COLO829 (cell line): ENCODE measurements at places on chromosomes 3 and 15.

GRCh38 chr3:7328339-7328738 is 467.4 kb downstream of the GRM7 start:
- no peak for DNase-seq

DNA sequence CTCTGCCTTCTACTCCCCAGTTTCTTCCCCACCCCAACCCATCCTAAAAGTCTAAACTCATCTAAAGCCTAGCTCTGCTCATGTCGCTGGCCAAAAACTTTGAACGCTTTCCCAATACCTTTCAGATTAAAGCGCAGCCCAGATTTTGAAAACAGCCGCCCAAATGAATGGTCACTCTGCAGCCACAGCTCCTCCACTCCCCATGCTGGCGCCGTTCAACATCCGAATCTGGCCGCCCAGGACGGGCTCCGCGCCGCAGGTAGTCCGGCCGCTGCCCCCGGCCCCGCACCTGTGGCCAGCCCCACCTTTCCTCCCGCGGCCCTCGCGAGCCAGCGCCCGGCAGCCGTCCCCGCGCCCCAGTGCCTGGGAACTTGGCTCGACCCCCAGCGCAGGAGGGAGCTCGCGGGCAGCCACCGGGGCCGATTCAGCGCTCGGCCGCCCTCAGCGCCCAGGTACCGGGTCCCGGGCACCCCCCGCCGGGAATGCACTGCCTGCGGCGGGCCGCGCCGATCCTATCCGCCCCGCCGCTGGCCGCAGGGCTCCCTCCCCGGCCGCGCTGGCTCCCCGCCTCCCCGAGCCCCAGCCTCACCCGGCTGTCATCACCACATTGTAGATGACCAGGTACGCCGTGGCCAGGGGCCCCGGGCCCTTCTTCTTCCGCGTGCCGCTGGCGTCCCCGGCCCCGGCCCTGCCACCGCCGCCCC is 417 bp downstream of the HACD2 start:
- no peak for DNase-seq

GRCh38 chr3:117868766-117869165 is 1159.2 kb downstream of the TUSC7 start:
- no peak for DNase-seq

DNA sequence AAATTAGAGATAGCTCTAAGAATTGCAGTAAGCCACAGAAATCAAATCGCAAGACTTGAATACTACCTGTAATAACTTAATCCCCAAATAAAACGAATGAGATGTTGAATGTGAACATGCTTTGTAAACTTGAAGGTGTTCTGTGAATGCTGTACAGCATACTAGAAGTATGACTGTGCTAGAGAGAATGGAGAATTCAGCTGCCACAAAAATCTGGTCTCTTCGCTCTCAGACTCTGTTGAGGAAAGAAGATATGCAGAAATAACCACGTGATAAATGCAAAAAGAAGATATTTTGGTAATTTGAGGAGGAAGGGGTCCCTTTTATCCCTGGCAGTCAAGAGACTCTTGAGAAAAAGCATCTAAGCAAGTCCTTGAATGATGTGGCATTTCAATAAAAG is 37.3 kb downstream of the ZBTB38 start:
- DNase-seq = no peak

- DNase-seq = no peak
Observed at GRCh38 chr3:39255503-39256325, 24.1 kb downstream of the CX3CR1 start.

- no peak for DNase-seq
Observed at GRCh38 chr3:10017636-10018292, 8.5 kb upstream of the FANCD2 start.
